ENCODE measurements at places on chromosomes 5 and 9.

DNA sequence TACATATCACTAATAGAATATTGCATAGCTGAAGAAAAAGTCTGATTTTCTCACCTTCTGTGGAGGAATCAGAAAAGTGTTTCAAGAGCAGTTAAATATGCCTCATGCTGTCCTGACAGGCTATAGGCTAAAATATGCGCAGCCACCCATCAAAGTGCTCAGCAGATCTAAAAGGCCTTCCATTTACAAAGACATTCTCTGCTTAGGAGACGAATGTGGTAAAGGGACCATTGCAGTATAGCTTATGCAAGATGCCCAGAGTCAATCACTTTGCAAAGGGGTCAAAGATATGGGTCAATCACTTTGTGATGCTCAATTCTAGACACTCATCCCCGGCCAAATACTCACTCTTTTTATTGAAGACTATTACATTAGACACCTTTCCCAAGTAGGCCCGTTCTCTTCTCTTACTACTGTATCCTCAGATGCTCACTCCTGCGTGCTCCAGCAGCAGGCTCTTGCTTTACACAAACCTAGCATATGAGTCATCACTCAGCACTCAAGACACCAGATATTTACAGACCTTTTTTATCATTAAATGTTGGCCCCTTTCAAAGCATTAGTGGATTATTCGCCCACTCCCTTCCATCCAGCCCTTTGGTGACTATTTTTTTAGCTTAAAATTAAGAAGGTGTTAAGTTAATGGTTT lies 568.2 kb upstream of the CDH18 start:
- peak; percentile 40 for DNase-seq

- DNase-seq = no peak
These were observed 9.4 kb upstream of the MAMDC2 start for GRCh38 chr9:70034271-70034711.

DNA sequence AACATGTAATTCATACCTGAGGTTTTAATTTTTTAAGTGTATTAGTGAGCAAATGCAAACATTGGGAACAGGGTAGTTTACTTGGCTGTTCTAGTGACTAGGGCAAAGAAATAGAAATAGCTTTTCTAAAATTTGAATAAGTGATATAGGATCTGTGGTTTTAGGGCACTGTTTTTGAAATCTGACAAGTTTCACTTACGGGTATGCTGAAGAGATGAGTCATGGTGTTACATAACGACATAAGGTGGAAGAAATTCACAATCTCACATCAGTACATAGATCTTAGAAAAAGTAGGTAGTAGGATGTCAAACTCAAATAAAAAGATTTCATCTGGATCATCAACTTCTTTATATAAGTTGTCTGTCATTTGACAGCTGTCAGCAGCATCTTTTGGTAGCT lies 772.3 kb downstream of the MAT2B start:
- no peak for DNase-seq

DNA sequence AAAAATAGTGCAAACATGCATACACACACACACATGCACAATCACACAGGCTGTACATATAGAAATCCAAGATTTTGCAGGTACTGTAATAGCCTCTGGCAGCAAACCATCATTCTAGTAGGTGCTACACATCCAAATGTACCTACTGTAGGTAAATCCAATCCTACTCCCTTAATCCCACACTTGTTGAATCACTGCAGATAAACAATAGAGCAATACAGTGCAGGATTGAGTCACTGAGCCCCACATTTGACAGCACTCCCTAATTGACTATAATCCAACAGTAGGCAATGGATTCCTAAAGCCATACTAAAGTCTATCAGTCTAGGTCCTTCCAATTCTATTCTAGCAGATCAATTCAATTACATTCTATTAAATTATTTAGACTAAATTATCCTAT lies 1640.5 kb upstream of the CDH9 start:
- no peak for DNase-seq

GRCh38 chr5:132260051-132260450 lies 2.6 kb downstream of the PDLIM4 start:
- peak; percentile 61 for DNase-seq

DNA sequence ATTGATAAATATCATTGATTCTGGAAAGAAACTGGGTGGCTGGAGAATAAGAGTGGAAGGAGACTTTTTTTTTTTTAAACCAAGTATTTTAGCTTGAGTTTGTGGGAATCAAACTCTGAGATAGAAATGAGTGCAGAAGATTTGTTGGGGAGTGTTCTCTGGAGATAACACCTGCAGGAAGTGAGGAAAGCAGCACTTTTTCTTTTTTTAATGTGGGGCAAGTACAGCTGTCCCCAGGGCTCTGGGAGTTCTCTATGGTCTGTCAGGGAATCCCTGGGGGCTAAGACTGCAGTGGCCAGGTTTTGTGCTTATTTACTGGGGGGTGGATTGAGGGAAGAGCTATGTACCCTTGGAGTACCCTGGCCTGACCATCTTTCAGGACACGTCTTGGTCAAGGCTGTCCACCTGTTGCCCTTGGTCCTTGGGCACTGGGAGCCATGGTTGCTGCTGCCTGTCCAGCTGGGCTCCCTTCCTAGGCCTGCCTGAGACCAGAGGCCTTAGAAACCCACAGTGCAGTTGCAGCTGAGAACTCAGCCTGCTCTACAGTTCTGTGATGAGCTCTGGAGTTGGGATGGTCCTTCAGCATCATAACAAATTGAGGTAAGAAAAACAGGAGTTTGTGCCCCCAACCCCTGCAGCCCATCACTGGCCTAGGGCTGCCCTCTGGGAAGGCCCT lies 85.8 kb downstream of the PHAX start:
- no peak for DNase-seq

DNA sequence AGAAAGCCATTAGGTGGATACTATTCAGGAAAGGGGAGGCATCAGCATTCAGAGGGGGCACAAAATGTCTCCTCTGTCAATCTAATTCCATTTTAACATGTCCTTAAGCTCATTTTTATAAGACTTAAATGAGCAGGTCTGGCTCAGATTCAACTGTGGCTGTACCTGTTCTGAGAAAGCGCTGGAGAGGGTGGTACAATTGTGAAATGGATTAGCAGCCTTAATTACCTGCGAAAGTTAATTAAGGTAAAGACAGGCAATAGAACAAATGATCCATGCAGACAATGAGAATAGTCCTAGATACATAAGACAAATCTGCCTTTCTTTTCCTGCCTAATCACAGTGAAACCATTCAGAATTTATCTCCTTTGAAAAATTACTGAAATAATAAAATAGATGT lies 96.2 kb downstream of the TAF11L14 start:
- DNase-seq = no peak

GRCh38 chr9:83322438-83322837 lies 215.8 kb downstream of the FRMD3 start:
- no peak for DNase-seq

DNA sequence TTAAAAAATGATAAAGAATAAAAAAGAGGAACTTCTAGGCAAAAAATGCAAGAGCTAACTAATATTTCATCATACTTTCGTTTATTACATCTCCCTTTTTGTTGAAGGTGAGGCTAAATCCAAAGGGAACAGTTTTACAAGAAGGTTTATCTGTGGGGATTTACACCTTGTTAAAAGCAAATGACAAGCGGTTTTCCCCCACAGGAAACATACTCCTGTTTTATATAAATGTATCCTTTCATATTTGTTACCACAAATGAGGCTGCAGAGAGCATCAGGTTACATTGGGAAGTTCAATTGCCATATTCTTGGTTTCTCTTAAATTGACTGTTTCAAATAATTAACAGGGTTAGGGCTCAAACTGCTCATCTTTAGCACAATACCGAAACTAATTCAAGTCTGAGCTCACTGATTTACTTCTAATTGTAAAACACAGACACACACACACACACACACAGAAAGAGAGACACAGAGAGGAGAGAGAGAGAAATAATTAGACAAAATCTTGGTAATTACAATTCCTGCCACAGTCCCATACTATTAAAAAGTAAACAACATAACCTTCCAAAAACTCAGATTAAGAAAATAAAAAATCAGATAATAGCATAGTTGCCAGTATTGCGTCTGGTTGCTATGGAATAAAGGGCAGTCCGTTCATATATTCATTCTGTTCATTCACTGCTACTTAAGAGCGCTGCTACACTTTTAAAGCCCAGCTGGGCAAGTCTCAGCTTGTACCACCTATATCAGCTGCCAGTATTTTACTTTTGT lies 17.1 kb downstream of the RFX3 start:
- peak; percentile 29 for DNase-seq

- peak; percentile 83 for DNase-seq
These were observed at the start of gene SLC23A1 for GRCh38 chr5:139383275-139383992. Gene SLC23A1 (minus strand): TSS chr5:139383297. CDS start chr5:139383253, 44 bp downstream.

GRCh38 chr5:65203746-65204145 lies 278.0 kb downstream of the ADAMTS6 start:
- peak; percentile 86 for DNase-seq

DNA sequence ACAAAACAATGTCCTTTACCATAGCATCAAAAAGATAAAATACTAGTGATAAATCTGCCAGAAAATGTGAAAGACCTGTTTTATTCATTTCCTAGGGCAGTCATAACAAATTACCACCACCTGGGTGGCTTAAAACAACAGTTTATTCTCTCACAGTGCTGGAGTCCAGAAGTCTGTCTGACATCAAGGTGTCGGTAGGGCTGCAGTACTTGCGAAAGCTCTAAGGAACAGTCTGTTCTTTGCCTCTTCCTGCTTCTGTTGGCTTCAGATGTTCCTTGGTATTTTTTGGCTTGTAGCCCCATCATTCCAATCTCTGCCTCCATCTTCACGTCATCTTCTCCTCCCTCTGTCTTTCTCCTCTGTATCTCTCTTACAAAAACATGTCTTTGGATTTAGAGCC lies 51.0 kb downstream of the PTPDC1 start:
- peak; percentile 92 for DNase-seq

GRCh38 chr9:116377179-116377798 lies 223.7 kb downstream of the PAPPA start:
- peak; percentile 70 for DNase-seq

GRCh38 chr5:155616779-155617392 lies 603.3 kb downstream of the KIF4B start:
- peak; percentile 54 for DNase-seq

GRCh38 chr5:24899180-24899579 lies 254.4 kb upstream of the CDH10 start:
- no peak for DNase-seq

- no peak for DNase-seq
These were observed 34.2 kb upstream of the FAT2 start for GRCh38 chr5:151625285-151625684.
